ENCODE measurements at places on chromosomes 5 and 9. TPM values are rescaled to one million over a fixed set of nuclear protein-coding genes. Genes with fewer than 3 reads are reported as not detected.

SLC45A2 gene
- not detected for total RNA-seq

COL5A1 gene
- 5.5 TPM for total RNA-seq

DNA sequence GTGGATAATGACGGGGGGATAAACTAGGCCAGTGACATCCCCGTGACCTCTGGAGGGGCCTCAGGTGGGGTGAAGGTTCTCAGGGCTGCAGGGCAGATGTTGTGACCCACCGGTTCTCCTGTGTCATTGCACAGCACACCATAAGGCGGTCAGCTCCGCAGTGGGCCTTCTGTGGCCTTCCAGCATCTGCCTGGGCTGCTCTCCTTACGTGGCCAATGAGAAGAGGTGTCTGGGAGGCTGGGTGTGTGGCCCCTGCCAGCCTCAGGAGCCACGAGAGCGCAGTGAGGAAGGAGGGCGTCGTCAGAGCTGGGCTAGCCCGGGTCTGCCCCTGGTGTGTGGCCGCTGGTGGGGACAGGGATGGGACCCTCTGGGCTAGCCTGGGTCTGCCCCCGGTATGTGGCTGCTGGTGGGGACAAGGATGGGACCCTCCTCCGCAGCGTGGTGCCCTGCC, 48.7 kb downstream of the COL5A1 start:
- no peak for DNase-seq

DNA sequence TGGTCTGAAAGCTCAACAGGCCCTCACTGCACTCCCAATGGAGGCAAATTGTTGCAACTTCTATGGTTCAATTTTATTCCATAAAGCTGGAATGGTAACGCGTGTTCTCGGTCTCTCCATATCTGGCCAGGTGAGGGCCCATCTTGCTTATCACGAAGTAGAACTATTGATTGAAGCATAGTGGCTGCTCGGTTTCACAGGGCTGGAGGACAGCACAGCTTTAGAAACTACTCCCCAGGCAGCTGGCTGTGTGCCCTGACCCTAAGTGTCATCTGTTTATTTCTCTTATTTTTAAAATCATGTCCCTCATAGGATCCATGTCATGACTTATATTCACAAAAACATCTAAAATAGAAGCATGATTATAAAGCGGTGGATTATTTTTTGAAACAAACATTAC, 223.4 kb downstream of the NPR3 start:
- no peak for DNase-seq

GRCh38 chr5:175616083-175616482, 41.8 kb upstream of the HRH2 start:
- no peak for DNase-seq

GRCh38 chr5:103010168-103010567, 109.8 kb downstream of the GIN1 start:
- DNase-seq, result no peak

DNA sequence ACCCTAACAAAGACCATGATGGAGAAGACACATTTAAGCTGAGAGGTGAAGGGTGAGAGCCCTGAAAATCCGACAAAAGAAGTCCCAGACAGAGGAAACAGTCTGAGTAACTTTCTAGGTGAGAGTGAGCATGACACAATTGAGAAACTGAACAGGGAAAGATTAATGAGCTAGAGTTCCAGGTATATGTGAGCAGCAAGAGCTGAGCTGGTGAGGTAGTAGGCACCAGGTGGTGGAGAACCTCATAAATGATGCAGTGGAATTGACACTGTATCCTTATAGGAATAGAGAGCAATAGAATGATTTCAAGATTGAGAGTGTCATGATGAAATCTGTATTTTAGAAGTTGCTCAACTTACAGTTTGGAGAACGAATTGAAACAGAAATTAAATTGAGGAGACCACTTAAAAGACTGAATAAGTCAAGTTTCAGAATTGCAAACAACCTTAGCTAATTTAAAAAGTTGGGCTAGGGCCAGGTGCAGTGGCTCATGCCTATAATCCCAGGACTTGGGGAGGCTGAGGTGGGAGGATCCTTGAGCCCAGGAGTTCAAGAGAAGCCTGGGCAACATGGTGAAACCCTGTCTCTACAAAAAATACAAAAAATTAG, 89.8 kb downstream of the NREP start:
- DNase-seq, result no peak

DNA sequence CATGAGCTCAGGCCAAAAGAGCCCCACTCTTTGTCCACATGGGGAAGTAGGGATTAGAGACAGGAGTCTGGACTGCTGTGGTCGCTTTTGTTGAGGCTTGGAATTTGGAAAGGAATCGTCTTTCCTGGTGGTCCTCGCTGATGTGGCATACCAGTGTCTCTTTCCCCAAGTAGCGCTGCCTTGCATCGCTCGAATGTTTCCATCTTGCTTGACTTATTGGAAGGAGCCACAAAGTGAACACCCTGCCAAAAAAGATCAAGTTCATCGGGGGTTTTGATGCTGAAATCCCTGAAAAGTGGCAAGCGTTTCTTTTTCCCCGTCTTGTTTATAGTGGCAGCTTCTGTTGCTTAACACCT, 161.3 kb downstream of the MACROH2A1 start:
- DNase-seq, result no peak

- no peak for DNase-seq
These were observed 31.6 kb downstream of the LRRTM2 start for GRCh38 chr5:138843316-138844124.

GRCh38 chr9:114591291-114591787, 3.8 kb downstream of the ATP6V1G1 start:
- no peak for DNase-seq

GRCh38 chr9:136846376-136847087, 2.7 kb upstream of the PHPT1 start:
- DNase-seq, result no peak

PCDHAC2 gene
- total RNA-seq, result 0.62 TPM

SLC6A7 gene
- not detected for total RNA-seq

DNA sequence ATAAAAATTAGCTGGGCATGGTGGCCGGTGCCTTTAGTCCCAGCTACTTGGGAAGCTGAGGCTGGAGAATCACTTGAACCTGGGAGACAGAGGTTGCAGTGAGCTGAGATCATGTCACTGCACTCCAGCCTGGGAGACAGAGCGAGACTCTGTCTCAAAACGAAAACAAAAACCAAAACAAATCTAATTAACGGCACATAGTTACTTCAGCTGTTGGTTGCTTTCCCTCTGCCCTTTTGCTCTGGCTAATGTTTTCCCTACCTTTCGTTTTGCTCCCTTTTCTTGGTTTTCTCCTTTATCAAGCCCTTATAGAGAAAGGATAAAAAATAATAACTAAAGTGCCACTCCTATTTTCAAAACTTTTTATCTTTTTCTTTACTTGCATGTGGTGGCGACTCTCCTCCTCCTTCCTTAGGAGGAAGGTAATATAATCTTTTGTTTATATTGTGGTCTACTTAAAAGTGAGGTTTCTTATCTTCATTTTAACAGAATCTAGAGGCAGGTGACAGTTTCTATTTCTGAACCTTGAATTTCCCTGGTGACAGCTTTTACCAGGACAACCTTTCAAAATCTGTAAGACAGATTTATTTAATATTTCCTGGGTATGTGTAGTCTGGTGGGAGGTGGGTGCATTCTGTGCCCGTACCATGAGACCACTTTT, 125.4 kb downstream of the ARHGEF28 start:
- DNase-seq, result no peak

FIBCD1 gene
- total RNA-seq, result not detected

DNA sequence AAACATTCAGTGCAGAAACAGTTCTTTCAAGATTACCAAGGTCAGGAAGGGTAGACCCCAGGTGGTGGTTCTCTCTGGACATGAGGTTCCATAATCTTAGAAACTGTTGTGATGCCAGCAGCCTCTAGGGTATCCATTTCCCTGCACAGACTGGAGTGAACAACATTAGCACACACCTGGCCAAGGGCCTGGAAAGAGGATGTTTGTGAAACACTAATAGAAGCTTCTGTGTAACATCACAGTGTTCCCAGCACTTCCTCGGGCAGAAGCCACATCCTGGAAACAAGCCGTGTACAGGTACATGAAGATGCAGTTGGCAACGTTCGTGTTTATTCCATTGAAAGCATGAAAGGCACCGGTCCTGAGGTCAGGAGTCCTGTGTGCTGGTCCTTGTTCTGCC, 598.2 kb upstream of the KLF4 start:
- no peak for DNase-seq

DNA sequence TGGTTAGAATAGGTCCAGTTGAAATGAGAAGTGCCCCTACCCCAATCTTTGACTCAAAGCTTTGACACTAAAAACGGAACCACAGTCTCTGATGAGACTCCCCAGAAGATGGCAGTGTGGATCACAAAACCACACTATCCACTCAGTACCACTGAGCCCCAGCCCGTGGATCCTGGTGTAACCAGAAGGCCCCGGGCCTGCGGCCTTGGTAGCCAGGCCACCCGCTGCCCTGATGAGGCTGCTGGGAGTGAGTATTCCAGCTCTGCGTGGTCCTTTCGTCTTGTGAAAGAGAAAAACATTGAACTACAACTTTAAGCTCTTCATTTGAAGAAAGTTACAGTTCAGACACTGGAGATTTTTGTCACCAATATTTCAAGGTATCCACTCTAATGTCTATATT, 42.2 kb upstream of the FBP1 start:
- DNase-seq, result peak; percentile 78

GRCh38 chr5:61806491-61807020, 474.5 kb downstream of the ZSWIM6 start:
- DNase-seq, result no peak

DNA sequence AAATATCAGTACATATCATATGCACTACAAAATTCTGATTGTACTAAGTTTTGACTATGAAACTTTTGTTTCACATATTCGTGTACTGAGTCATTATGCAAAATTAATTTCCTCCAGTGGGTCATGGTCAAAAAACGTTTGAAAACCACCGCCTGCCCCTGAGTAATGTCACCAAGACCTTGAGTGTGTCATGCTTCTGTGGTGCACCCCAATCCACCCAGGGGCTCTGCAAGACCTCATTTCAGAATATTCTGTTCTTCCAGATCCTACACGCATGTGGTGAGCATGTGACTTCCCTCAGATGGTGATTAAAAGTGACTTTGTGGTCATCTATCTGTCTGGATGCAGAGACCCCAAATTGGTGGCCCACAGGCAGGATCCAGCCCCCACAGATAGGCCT, 31.0 kb downstream of the ABLIM3 start:
- DNase-seq, result no peak

DNA sequence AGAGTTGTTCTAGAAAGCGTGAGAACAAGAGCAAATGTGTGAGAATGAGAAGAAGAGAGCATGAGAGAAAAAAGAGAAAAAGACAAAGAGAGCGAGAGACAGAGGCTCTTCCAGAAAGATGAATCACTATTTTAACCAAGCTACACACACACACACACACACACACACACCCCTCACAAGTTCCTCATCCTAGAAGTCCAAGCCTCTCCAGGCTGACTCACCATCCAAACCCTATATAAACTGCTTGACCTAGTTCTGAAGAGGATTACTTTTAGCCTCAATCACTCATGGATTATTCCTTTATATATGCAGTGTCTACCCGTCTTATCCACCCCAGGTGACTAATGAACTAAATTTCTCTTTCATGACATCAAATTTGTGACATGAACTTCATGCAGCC, 37.6 kb downstream of the C9orf57 start:
- no peak for DNase-seq

- no peak for DNase-seq
These were observed 34.4 kb upstream of the SLC25A51 start for GRCh38 chr9:37938121-37938891.

EGR1 gene
- total RNA-seq, result 34.8 TPM

RXRA gene
- 192 TPM for total RNA-seq

DNA sequence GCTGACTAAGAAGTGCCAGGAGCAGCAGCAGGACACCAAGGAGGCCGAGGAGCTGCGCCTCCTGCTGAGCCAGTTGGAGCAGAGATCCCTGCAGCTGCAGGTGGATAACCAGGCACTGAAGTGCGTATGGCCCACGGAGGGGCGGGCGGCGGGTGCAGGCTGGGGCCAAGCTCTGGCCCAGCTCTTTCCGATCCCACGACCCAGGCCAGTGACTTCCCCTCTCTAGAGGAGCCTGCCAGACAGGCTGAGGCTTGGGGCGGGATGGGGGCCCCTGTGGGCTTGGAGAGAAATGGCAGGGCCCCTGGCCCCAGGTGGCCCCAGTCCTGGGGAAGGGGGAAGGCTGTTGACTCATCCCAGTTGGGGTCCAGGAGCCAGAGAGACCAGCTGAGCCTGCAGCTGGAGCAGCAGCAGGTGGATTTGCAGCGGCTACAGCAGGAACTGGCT, 3.6 kb downstream of the PTRH1 start:
- no peak for DNase-seq

ZBED3 gene
- 3.8 TPM for total RNA-seq

UAP1L1 gene
- 3.3 TPM for total RNA-seq

DNA sequence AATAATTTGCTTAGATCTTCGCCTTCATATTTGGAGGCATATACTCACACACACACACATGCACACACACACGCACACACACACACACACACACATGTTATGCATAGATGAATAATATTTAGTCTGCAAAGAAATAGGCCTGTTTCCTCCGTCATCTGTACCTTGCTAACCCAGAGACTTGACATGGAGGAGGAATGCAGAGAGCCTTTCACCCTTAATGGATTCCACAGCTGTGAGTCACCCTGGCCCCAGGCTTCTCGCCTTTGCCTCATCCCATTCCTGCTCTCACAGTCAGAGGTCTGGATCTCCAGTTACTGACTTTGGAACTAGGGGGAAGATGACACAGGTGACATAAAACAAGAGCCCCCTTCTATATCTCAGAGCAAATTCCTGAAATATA, 29.7 kb downstream of the ZNF462 start:
- DNase-seq, result peak; percentile 59

CDO1 gene
- 2.2 TPM for total RNA-seq

GRCh38 chr5:108720391-108720790, 27.3 kb upstream of the FER start:
- no peak for DNase-seq

CDH6 gene
- 3.4 TPM for total RNA-seq

DNA sequence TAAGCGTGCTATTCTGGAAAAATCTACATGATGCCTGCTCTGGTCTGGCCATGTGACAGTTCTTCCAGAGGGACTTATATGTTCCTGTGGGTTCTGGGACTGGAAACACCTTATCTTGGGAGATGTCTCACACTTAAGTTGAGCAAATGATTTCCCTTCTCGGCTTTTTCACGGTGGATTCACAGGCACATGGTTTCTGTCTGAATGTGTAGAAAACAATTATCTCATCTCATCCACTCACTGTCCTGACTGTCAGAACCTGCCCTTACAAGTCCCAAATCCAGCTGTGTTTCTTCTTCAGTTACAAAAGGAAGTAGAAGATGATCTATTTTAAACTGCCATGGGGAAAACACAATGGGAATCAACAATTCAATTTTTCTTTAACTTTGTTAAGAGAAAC, 184.0 kb downstream of the SYK start:
- DNase-seq, result no peak

GRCh38 chr9:136665111-136665703, 2.5 kb downstream of the EGFL7 start:
- DNase-seq, result no peak

DNA sequence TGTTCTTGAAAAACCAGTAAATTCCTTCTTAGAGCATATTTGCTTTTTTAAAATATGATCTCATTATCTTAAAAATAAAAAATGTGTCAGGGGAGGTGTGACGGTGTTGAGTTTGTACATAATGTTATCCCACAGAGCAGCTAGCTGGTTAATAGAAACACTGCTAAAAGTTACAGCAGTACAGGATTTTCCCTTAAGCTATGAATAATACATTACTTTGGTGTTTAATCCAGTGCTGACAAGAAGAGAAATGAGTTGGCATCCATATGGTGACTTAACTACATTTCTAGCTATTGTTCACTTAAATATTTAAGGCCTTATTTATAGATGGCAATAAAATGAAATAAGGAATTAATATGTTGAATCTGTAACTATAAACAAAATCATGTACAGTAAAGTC, 883.1 kb downstream of the CDH18 start:
- DNase-seq, result no peak
